ENCODE measurements at places on chromosomes 6 and 20.

- DNase-seq: no peak
Observed at GRCh38 chr20:58293453-58293852, 16.1 kb upstream of the RAB22A start.

DNA sequence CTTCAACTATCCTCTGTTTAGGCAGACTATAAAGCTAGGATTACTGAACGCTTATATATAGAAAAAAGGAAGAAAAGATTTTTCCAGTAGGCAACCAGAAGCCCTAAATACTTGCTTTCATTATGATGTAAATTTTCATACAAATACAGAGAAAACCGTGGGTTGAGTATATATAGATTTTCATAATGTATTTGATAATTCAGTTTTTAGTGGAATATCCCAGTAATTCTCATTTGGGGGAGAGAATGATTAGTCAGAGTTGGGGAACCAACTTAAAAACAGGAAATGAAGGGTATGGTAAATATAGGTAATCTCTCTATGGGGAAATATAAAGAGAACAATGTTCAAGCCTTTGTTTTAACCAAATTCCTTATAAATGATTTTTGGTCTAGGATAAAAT is 154.0 kb upstream of the CITED2 start:
- DNase-seq: no peak

GRCh38 chr20:45911486-45912343 is at the start of gene PLTP:
Gene PLTP (minus strand): TSS chr20:45912155. CDS start chr20:45911452, 703 bp downstream.
- no peak for DNase-seq

DNA sequence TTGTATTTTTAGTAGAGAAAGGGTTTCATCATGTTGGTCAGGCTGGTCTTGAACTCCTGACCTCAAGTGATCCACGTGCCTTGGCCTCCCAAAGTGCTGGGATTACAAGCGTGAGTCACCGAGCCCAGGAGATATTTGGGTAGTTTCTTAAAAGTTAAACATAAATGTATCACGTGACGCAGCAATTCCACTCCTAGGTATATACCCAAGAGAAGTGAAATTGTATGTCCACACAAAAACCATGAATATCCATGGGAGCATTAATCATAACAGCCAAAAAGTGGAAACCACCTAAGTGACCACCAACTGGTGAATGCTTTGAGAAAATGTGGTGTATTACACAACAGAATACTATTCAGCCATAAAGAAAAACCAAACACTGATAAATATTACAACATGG is 164.8 kb downstream of the MRPL14 start:
- no peak for DNase-seq

GRCh38 chr6:170221753-170222400 is 69.0 kb downstream of the DLL1 start:
- no peak for DNase-seq

- DNase-seq: no peak
Observed at GRCh38 chr6:83096791-83097190, 29.3 kb downstream of the DOP1A start.

DNA sequence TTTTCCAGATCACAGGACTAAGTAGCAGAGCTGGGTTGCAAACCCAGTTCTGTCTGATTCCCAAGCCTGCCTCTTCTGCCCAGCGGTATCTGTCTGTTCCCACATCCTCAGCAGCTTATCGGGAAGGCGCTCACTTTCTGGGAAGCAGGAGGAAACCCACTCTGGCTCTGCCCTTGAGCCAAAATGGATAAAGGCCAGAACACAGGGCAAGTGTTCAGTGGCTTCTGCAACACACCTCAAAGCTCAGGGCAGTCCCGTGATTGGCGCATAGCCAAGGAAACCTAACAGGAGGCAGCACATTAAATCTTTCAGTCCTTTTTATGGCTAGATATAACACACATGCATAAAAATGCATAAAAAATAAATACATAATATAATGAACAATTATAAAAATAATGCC is 262.2 kb downstream of the NRN1 start:
- no peak for DNase-seq

DNA sequence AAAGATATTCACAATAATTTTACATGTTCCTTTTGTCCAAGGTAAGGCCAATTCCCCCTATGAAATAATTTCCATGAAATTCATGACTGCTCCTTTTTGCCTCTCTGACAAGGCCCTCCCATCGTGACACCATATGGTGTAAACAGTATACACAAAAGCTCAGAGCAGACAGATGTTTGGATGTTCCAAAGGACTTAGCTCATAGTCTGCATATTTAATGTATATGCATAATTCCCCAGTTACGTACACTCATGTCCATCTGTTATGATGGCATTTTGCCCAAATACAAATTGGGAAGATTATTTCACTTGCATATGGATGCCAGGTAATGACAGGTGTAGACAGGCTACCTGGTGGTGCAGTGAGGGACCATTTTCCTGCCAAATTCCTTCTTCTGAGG is 376.5 kb downstream of the KHDRBS2 start:
- no peak for DNase-seq

- DNase-seq: no peak
Observed at GRCh38 chr20:53981752-53982437, 88.5 kb downstream of the BCAS1 start.

DNA sequence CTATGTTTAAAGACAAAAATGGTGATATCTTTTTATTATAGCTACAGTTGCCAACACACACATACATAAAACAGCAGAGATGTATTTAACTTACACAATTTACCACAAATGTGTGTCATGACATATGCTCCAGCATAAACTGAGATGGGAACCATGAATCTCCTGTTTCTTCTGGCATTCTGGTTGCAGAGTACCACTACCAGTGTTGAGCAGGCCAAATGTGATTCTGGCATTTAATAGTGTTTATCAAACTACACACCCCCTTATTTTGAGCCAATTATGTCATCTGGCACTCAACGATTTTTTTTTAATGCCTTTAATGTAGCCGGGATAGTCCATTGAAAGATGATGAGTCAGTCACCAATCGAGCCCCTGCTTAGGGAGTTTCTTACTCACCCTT is 59.0 kb upstream of the TPD52L1 start:
- no peak for DNase-seq

DNA sequence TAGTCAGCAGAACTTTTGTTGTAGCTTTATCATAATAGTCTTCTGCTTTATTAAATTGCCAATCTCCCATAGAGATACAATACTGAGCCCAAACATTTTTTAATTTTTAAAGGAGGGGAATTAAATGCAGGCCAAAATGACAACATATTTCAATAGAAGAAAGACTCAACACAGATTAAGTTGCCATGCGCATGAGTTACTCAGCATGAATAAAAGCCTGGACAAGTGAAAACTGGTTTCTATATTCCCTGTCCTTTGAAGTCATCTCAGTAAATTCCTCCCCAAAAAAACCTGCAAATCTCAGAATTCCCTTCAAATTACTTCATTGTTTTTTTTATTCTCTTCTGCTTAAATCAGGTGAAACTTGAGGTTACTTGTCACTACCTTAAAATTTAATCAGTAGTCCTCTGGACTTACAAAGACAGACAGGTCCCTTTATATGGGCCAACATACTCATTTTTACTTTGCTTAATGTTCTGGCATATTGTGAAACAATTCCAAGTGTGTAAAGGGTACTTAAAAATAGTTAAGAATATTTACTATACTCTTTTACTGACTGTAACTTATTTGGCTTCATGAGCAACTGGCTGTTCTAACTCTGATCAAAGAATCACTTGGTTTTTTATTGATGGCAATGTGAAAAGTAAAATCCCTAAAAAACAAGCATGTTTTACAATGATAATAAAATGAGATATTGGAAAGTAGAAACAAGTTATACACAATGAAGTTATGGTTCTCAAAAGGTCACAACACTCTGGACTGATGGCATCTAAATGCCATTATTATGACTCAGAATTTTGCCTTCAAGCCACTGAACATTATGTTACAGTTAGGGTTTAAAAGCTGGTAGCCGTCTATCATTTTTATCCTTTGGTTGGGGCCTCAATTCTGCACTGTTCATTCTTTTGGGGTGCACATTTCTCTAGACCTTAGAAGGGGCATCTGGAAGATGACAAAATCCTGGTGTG is 49.9 kb upstream of the COL21A1 start:
- DNase-seq: no peak

DNA sequence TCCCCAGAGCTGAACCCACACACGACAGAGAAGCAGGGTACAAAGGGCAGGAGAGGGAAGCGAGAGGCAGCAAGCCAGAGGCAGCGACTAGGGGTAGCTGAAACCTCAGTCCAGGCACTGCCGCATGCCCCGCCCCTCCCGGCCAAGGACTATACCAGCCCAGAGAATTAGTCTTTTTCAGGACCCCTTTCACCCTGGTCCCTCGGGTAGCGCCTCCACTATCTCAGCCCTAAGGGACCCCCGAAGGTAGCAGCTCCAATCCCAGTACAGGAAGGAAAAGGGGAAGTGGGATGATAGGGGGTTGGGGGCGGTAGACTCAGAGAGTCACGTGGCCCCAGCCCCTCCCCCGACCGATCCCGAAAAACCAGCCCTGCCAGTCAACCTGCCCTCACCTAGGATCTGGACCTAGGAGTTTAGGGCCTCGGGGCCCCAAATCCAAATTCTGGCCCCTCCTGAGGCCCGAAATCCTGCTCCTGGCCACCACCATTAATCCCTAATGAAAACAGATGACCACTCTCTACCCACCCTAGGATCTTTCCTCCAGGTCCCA is 1.3 kb downstream of the RGL2 start:
- DNase-seq: no peak

- no peak for DNase-seq
Observed at GRCh38 chr20:36601540-36601939, 4.0 kb upstream of the RAB5IF start.

DNA sequence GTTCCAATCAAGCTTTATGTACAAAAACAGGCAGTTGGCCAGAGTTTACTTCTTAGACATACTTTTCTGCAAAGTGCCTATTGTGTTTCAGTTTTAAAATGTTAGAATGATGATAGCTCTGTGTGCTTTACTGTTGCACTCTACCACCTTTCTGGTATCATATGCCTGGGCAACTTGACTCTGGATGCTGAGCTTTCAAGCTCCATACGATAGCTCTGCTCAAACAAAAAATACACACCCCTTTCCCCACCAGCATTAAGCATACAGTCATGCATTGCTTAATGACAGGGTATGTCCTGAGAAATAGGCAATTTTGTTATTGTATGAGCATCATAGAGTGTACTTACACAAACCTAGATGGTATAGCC is 123.1 kb downstream of the RCAN2 start:
- DNase-seq: no peak

DNA sequence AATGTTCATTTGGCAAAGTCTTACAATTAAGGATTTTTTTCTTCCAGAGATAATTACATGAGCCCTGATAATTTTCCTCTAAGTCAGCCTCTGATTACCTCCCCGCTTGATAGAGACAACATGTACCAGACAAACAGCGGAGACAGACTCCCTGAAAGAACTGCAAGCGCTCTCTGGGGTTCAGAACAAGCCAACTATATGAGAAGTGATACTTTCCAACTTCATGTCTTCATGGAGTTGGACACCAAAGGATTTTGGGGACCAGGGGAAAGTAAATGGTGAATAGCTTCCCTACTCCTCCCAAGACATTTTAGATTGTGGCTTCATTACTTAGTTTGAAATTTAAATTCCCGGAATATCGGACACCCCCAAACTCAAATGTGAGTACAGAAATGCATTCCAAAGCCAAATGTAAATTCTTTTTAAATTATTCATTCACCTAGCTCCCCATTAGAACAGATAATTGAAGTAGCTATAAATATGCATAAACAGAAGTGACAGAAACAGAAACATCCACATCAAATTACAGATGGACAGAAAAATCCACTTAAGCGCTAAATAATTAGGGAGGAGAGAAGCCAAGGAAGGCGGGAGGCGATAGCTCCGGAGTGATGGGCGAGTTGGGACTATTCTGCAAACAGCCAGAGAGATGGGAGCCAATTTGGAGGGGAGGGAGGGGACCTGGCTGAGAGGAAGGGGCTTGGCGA is 129.7 kb upstream of the AKAP12 start:
- no peak for DNase-seq

- no peak for DNase-seq
Observed at GRCh38 chr20:62112368-62112767, 9.9 kb upstream of the LSM14B start.

DNA sequence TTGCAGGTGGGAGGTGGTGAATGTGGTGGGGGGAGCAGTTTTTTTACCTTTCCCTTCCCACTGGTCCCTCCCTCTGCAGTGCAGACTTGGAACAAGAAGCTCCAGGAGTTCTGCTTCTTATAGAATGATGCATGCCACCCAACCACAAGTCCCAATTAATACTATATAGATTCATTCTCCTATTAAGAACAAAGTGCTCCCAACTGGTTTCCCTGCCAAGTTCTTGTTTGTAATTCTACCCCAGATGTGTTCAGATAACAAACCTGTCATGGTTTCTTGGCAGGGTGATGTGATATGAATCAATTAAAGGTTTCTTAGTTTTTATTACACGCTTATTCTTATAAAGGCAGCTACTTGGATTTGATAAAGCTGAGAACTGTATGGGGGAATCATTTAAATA is 23.9 kb downstream of the HDDC2 start:
- no peak for DNase-seq

- DNase-seq: peak; percentile 0
Observed at GRCh38 chr6:64505312-64505711, 869.7 kb downstream of the PHF3 start.

- no peak for DNase-seq
Observed at GRCh38 chr20:32052778-32053362, 828 bp downstream of the HCK start.

- no peak for DNase-seq
Observed at GRCh38 chr6:160253714-160254113, 4.9 kb downstream of the SLC22A2 start.

GRCh38 chr20:43899274-43900120 is 15.2 kb upstream of the TOX2 start:
- no peak for DNase-seq

DNA sequence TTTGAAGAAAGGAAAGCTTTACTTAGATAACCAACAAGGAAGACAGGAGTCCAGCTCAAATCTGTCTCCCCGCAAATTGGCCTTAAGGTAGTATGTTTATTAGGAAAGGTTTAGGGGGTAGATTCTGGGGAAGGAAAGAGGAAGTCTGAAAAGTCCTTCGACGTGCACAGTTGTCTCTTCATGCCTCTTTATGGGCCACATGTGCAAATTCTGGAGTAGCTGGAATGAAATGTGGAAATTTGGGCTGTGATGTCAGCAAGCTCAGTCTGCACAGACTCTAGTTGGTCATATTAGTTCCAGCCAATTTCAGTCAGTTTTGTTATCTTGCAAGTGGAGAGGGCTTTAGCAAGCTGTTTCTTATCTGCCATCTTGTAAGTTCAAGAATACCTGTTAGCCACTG is 50.1 kb downstream of the NUP153 start:
- no peak for DNase-seq

DNA sequence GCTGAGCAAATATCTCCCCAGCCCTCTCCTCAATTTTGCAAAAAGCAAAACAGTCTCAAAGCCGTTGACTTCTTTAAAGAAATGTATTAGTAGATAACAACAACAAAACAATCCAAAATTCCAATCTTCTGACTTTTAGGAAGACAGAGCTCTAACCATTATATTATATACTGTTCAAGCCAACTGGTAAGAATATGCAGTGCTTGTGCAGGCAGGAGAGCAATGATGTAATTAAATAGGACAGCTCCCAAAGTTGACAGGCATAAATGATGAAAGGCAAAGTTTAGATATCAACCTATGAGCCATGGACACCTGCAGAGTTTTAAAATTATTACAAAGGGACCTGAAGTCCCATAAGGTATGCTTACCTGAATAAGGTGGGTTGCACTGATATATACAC is 16.6 kb upstream of the CEP85L start:
- no peak for DNase-seq
